Right ventricle myocardium inferior (tissue), 1 donor: ENCODE measurements at places on chromosomes 12 and 14. TPM values are rescaled to one million over a fixed set of nuclear protein-coding genes. Genes with fewer than 3 reads are reported as not detected.

Gene ALKBH1
- total RNA-seq: 12.8 TPM

- peak; percentile 93 for DNase-seq
Measured at GRCh38 chr14:55579724-55580469, at the start of gene KTN1. TSS of gene KTN1 (plus strand) at chr14:55580207. CDS start at chr14:55612049, 31,842 bp downstream.

Gene SPPL3
- total RNA-seq: 30.4 TPM

DNA sequence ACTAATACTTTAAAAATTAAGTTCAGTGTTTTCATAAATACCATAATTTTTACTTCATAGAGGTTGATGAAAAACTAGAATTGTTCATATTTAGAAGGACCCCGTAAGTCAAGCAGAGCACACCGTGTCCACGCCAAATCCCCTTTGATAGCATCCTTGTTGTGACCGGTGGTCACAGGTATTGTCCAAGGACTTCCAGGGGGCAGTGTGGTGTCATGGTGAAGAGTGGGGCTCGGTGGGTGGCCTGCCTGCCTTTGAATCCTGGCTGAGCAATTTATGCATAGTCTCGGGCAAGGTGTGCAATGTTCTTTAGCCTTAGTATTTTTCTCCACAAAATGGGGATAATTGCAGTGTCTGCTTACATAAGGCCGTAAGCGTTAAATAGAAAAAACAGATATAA is 169.9 kb downstream of the KTN1 start:
- DNase-seq: no peak

Gene ART4
- total RNA-seq: 5.6 TPM

GRCh38 chr12:49809906-49810389 is 18.3 kb downstream of the NCKAP5L start:
- DNase-seq: no peak

DNA sequence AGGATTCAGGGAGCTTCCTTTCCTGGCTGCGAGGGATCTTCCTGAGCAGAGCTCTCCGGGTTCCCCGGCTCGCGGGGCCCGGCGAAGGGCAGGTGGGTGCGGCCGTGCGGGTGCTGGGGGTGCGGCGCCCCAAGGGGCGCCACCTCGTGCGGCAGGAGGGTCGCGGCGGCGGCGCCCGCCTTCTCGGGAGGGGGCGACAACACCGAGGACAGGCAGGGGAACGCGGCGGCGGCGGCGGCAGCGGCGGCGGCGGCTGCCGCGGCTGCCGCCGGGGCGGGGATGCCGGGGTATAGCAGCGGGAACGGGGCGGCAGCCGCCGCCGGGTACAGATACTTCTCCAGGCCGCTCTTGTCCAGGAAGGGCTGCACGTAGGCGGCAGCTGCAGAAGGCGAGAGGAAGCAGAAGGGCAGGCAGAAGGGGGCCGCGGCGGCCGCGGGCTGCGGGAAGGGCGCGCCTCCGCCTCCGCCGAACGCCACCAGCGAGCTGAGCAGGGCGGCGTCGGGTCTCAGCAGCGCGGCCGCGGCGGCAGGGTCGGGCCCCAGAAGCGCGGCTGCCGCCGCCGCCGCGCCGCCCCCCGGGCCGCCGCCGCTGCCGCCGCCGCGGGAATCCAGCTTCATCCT is 2.7 kb downstream of the BHLHE41 start:
- DNase-seq: peak; percentile 80

DNA sequence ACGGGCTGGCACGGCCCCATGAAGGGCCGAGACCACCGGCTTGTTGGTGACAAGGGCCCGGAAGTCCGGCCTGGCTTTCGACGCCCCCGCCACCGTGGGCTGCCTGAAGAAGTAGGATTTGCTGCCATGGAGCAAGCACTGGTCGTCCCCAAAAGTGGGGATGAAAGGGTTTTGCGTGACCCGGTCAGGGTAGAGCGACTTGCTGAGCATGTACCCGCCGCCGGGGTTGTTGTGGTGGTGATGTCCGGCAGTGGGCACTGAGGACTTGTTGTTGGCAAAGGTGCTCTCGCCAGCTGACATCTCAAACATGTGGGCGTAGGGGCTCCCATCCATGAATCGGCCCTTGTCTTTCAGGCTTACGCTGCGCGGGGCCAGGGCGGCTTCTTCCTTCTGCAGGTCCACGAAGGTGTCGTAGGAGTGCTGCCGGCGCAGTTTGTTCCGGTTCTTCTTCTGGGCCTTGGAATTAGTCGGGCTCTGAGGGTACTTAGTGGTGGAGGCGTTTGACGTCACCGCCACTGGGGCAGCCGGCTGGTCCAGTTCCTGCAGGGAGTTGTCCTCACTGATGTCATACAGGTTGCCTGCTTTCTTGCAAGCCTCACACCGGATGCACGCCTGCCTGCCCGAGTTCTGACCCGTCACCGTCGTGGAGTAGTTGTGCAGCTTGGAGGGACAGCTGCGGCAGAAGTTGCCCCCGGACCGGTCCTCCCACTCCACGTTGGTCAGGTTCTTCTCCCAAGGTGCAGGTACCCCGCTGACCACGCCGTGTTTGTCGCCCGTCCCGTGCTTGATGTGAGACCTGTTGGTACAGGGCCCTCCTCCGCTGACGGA is 366.6 kb downstream of the EMP1 start:
- peak; percentile 60 for DNase-seq

- no peak for DNase-seq
Measured at GRCh38 chr14:21771671-21772070, 98.1 kb upstream of the OR4E1 start.

DNA sequence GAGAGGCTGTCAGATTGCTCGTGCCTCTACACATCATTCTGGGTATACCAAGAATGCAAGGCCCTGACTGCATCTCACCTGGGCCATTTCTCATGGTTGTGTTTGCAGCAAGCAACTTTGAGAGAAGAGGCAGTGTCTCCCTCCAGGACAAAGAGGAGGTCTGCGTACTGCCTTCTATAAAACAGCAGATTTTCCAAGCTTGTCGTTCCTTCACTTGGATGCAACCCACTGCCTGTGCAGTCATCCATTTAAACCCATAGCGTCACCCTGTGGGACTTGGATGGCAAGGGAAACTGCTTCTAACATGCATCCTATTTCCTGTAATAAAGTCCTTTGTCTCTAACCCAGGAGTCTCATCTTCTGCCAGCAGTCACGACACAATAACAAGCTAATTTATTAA is 1.3 kb downstream of the POMT2 start:
- no peak for DNase-seq

Gene RBP5
- total RNA-seq: 0.54 TPM

DNA sequence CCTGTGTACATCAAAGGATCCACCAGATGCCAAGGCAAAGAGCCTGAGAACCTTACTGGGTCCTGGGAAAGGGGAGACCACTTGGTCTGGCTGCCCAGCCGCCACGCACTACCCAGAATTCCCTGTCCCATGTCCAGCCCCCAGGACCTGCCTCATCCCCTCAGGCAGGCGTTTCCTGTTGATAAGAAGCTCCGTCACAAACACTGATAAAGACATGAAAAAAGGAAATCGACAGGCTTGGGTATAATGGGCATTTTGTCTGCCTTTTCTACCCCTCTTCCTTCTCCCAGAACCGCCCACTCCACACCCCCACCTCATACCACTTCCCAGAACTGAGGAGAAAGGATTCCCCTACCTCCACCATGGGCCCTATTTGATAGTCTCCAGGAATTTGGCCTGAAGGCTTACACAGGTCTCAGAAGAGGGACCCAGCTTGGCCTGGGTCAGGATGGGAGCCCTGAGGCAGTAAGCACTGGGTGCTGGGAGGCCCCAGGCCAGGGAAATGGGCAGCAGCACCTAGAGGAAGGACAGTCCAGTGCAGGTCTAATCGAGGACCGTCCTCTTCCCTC is 18.8 kb downstream of the ACVRL1 start:
- no peak for DNase-seq

Gene KCNC2
- not detected for total RNA-seq

- DNase-seq: no peak
Measured at GRCh38 chr12:61037792-61038191, 1222.4 kb upstream of the USP15 start.

Gene STAC3
- 1.2 TPM for total RNA-seq

Gene ENDOU
- total RNA-seq: not detected

DNA sequence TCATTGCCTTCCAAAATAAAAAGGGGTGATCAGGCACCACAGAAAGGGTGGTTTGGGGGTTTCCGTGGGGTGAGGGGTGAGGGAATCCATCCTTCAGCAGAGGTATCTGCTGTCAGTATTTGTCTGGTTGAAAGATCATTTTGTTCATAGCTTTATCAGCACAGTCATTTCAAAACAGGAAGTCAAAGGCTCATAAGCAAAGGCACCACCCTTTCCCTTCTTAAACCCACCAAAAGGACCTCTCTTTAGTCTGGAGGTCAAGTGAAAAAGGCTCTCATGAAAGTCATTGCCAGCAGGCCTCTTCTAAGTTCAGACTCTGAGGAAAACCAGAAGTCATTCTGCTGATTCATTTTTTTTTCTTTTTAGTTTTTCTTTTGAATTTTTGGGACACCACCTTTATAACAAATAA is 6.2 kb downstream of the CHST11 start:
- no peak for DNase-seq

DNA sequence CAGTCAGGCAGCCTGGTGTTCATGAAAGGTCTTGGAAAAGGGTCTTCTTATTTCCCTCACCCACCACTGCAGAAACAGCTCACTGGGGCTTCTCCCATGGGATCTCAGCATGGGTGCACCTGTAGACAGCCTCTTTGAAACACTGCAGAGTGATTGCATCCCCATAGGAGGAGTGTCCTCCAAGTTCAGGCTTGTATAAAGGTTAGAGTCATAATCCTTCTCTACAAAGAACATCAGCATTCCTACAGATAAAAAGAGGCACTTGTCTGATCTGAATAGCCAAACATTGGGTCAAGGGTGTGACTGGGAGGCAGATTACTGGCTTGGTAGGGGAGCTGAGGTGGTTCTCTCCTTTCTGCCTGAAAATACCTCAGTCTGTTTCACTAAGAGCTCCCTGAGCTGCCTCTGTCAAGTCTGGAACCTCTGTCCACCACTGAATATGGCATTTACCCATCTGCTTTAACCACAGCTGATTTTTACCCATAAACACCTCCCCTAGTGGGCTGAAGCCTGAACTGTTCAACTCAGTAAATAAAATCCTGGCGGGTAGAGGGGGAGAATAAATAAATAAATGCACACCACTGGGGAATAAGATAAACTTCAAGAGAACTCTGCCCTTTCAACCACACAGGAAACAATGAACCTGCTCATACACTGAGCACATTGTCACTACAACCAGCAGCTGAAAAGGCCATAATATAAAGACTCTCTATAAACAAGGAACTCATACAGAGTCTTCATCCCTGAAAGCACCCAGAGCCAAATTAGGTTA is 120.7 kb upstream of the SCAF11 start:
- no peak for DNase-seq

DNA sequence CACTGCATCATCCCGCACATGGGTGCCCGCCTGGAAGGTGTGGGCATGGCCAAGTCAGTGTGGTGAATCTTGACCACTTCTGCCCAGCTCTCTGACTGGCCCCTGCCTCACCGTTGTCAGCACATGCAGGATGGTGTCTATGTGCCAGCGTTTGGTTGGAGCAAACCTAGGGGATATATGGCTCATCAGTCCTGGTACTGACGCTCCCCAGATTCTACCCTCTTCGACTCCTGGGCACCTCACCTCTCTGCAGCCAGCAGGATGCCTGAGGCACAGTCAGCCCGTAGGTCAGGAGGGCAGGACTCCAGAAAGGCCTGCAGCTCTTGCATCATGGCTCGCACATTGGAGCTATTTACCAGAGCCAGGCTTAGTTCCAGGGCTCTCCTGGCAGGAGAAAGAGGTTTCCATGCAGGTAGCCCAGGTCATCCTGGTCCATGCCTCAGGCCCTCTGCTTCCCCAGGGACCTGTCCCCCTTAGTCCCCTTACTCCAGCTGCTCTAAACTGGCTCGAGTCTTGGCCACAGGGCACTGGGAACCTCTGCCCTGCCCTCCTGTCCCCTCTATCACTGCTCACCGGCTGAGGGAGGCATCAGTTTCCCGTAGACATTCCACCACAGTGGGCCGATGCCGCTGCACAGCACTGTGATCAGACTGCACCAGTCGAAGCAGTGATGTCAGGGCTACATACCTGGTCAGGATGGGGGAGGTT is 4.0 kb downstream of the AP1G2 start:
- DNase-seq: no peak

DNA sequence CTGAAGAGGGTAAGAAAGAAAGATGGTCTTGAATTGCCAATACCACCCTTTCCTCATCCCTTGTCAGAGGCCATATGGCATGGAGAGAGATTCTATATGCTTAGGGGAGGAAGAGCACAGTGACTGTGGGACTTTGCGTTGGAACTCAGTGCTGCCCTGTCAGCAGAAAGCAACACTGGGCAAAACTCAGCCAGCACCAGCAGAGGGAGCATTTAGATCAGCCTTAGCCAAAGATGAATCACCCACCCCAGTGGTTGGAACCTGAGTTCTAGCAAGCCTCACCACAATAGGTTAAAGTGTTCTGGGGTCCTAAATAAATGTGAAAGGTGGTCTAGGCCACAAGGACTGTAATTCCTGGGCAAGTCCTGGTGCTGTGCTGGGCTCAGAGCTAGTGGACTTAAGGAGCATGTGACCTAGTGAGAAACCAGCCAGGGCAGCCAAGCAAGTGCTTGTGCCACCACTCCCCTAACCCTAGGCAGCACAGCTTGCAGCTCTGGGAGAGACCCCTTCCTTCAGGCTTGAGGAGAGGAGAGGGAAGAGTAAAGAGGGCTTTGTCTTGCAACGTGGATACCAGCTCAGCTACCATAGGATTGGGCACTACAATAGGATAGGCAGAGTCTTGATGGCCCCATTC is 11.4 kb upstream of the BCAT1 start:
- no peak for DNase-seq

GRCh38 chr12:11825278-11825677 is 175.8 kb downstream of the ETV6 start:
- DNase-seq: no peak

DNA sequence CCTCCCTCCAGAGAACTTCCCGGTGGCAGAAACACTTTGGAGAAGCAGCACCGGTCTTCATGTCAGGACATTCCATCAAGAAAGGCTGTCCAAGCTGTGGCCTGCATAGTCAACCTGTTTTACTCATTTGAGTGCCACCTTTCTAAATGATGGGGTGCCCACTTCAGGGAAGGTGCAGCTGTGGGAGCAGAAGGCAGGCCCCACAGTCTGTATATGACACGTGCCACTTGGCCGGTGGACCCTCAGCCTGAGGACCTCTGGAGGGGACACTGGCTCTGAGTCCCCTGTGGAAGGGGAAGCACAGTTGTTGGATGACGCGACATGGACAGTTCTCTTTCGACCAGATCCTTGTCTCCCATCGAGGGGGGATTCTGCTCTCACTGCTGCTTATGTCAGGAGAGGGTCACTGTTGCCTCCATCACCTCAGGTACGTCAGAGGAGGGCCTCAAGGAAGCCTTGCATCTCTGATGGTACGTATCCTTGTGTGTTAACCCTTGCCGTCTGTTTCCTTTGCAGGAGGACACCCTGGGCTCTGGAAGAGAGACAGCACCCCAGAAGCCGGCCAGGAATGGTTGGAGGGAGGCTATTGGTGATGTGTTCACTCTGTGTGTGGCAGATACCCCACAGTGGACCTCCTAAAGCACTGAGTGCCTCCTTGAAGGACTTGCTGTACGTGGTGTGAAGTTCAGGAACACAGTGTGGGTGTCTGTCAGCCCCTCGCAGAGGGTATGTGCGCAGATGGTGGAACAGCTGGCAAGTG is 132.1 kb upstream of the RTL1 start:
- no peak for DNase-seq

DNA sequence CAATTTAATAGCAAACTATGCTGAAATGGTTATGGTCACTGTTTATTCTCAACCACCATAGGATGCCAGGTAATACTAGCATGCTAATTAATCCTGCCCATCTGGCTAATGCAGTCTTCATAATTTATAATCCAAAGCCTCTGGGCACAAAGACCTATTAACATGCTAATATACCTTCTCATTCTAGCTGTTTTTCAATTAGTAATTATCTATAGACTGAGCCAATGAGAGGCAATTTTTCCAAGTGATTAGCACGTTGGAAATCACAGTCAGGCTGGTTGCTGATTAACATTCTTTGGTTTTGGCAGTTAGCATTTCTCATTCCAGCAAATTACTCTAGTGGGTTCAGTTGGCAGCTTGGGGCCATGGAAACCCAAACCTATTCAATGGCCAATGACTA is 357.2 kb downstream of the SEC23A start:
- DNase-seq: no peak
